CD4-positive, alpha-beta T cell (primary cell): ENCODE measurements at places on chromosomes 6 and 20. TPM values are rescaled to one million over a fixed set of nuclear protein-coding genes. Genes with fewer than 3 reads are reported as not detected.

GRCh38 chr6:130872250-130873095 lies 45.3 kb downstream of the SMLR1 start:
- no peaks in the 10 kb centered on the region for H3K36me3 ChIP-seq
- peak; percentile 59 for DNase-seq
- H3K27ac ChIP-seq = no peak overlapping the region
- H3K4me3 ChIP-seq = no peak overlapping the region

DNA sequence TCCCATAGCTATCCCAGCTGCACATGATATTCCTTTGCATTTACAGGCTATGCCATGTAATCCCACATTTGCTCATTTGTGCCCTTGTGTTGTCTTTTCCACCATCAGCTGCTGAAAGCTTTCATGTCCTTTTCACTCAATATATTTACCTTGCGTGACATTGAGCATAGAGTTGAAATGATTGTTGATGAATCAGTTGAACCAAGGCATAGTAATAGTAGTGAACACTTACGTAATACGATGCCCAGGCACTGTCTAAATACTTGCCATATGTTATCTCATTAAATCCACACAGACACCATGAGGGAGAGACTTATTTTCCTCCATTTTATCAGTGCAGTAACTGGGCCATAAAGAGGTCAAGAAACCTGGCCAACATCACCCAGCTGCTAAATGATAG lies 13.1 kb downstream of the RNF8 start:
- no peak for DNase-seq
- no peaks in the 10 kb centered on the region for H3K4me1 ChIP-seq
- no peaks in the 10 kb centered on the region for H3K27me3 ChIP-seq
- H3K4me3 ChIP-seq = no peak overlapping the region
- no peak overlapping the region for H3K27ac ChIP-seq

CMTR1 gene
- 79.7 TPM for total RNA-seq

TCEA2 gene
- 29.9 TPM for total RNA-seq

AVP gene
- 0.56 TPM for total RNA-seq
